Progenitor cell of endocrine pancreas (in vitro differentiated cells): ENCODE measurements at places on chromosomes 12 and 14.

GRCh38 chr12:87238466-87238865 lies 790.7 kb downstream of the C12orf50 start:
- no peak for DNase-seq

DNA sequence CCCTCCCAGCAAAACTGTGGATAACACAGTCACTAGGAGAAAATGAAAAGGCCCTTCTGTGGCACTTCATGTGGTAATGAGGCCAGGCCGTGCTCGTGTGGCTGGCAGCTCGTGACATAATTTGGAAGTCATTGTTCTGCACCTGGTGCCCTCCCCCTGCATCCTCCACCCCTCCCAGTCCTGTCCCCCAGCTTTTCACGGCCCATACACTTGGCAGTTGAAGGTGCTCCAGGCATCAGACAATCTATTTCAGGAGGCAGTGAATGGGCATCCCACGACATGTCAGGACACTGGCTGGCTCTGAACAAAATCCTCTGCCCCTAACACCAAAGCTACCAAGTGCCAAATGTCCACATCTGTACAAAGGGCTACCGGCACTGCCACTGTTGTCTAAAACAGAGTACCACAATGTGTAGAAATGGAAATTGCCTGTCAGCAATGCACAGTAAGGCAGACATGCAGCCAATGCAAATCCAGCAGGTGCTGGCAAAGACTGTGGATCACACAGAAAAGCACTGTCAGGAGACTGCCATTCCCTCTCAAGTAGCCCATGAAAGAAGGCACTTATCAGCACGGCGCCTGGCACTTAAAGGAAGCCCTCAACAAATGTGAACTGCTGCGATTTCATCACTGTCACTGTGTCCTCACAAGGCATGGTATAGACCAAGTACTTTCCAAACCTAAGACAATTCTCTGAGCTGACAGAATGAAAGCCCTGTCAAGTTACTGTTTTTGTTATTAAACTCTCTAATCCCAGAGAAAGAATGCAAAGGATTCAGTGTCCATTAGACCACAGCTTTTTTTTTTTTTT lies 39.1 kb downstream of the CORO1C start:
- DNase-seq, result no peak

GRCh38 chr12:41108032-41108431 lies 80.1 kb upstream of the PDZRN4 start:
- DNase-seq, result no peak

- DNase-seq, result no peak
Measured at GRCh38 chr14:30648471-30648870, 26.4 kb downstream of the SCFD1 start.

- no peak for DNase-seq
Measured at GRCh38 chr12:4579305-4580102, 17.5 kb downstream of the DYRK4 start.

DNA sequence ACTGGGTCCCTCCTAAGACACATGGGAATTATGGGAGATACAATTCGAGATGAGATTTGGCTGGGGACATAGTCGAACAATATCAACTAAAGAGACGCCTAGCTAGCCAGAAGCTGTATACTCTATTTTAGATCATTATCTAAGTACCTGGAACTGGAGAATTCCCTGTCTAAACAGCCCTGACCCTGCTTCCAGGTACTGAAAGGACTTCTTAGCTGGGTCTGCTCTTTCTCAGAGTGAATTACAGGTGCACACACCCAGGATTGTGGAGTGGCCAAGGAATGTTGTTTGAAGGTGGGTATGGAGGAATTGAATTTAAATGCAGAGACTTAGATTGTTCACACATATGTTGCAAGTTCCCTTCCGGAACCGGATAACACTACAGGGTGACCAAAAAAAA lies 733.0 kb downstream of the RPS29 start:
- no peak for DNase-seq

DNA sequence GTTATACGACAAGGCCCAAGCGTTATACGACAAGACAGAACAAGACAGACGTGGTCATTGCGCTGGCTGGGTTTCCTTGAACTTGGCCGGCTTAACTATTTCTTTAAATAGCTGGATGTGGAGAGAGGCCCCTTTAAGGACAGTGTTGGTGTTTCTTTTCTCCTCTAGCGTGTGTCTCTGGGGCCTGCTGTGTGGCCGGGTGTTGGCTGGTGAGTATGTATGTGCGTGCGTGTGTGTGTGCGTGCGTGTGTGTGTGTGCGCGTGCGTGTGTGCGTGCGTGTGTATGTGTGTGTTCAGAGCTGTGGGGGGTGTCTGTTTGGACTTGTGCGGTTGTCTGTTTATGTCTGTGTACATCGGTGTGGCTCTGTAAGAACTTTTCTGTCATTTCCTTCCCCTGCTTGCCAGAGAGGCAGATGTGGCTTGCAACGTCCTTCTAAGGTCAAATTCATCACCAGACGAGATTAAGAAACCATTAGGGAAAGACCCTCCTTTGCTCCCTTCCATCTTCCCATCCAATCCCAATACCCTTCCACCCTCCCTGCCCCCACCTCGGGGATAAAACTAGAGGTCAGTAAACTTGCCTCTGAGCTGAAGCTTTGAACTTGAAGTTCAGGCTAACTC lies 78.6 kb upstream of the TBX3 start:
- DNase-seq, result no peak
